Dermis microvascular lymphatic vessel endothelial cell (primary cell): ENCODE measurements at places on chromosomes 3 and 15. TPM values are rescaled to one million over a fixed set of nuclear protein-coding genes. Genes with fewer than 3 reads are reported as not detected.

- DNase-seq: no peak
Observed at GRCh38 chr3:187705164-187705563, 2.8 kb upstream of the RTP2 start.

- no peak for DNase-seq
Observed at GRCh38 chr3:45670991-45671390, 18.2 kb upstream of the SACM1L start.

TM6SF1 gene
- total RNA-seq: 25.3 and 34.4 TPM in 2 replicates

DNA sequence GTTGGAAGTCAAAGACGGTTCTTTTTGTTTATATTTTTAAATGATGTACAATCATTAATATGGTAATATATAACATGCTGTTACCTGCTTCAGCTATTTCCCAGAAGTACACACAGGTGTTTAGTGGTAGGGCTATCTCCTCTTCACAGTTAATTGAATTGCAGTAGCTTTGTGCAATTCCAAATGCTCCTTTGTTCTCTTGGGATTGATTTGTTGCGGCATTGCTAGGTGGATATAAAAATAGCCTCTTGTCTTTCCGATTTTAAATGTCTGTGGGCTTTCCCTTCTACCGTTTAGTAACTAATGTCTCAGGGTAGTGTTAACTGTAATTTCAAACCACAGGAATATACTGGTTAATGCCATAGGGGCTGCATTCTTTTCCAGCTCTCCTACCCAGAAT, 307.6 kb upstream of the SLITRK3 start:
- DNase-seq: no peak

DNA sequence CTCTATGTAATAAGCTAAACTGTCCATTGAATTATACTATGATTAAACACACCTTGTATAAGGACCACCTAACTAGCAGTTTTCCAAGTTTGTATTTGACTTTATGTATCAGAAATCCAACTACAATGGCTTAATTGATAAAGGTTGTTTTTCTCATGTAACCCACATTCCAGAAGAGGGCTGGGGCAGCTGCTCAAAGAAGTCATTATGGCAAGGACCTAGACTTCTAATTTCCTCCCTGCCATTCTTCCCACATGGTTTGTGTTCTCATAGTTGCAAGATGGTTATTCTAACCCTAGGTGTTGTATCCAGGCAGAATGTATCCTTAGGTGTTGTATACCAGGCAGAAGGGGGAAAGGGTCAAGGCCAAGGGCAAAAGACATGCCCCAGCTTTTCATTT, 35.7 kb downstream of the GPR176 start:
- no peak for DNase-seq

DNA sequence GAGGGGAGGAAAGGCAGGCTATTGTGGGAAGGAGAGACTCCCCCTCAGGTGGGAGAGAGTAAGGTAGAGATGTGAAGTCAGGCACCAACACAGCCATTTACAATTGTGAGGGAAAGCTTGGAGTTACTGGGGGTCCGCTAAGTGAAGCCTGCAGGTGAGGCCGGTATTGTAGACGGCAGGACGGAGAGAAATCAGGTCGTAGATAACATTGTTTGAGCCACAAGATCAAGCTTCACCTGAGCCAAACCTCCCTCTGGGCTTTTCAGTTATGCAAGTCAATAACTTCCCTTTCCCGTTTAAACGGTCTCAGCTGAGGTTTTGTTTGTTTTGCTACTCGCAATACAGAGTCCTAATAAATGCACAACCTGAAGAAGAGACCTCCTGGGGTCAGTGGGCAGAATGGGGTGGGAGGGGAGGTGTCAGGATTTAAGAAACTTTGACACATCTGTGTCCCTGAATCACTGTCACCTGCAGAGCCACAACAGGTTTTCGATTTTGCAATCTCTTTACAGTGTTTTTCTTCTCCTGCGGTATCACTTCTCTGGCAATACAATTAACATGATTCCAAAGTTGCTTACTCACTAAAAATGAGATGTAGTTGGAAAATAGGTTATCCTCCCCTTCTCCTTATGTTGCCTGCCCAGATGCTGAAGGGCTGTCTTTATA, 72.0 kb upstream of the GLCE start:
- DNase-seq: no peak

DNA sequence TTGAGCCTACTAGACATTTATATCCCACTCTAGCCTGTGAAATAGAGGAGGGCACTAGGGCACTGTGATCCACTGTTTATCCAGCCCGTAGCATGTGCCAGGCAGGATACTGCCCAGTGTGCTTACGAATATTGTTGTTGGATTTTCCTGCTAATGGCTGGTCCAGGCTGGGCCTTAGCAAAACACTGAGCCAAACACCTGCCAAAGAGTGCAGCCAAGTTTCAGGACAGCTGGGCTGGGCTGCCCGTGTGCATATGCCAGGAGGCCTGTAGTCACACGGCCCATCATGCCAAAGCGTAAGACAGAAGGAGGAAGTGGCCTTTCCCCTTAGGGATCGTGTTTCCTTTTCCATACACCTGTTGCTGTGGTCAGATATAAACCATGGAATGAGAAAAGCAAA, 54.5 kb upstream of the ABHD10 start:
- peak; percentile 99 for DNase-seq

- no peak for DNase-seq
Observed at GRCh38 chr15:25515633-25516032, 76.8 kb upstream of the UBE3A start.

DNA sequence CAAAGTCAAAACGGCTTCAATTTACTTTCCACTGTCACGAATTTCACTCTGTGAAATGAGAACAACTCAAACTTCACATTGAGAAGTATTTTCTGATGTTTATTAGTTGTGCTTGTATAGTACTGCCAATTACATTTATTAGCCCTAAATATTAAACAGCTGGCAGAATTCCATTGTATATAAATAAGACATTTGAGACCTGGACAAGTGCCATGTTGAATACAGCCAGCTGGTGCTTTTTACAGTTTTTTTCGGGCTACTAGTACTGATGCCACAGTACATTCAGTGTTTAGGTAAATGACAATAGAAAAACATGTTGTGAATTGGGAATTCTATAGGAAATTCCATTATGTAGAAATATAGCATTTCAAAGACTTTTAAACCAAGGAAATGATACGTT, 79.0 kb downstream of the EPHA3 start:
- DNase-seq: no peak

DNA sequence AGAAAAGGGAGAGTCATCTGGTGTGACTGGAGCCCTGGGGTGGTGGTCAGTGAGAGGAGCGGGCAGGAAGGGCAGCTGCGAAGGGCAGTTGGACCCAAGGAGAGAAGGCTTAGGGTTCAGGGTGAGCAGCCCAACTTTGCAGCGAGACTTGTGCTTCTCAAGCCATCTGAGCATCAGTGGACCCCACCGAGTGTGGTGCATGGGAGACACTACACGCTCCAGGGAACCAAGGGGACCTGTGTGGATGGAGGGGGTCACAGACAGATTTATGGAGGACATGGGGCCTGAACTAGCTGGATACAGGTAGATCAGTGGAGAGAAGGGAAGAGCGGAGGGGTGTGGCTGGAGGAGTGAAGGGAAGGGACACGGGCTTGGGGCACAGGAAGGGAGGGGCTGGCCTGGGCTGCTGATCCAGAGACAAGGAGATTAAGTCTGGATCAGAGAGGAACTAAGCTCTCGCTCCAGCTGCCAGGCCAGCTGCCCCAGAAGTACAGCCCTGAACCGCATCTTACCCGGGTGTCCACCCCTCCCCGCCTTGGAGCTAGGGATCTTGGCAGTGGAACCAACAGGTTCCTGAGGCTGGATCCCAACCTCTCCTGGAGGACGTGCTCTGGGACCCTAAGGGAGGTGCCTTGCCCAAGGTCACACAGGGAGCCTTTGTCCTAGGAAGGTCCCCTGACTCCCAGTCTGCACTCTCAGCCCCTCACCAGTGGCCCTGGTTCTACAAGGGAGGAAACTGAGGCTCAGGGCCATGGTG, 120.5 kb downstream of the CORO2B start:
- no peak for DNase-seq

NUDT16 gene
- 13.8 and 15.7 TPM in 2 replicates for total RNA-seq

PLCH1 gene
- total RNA-seq: under 0.01 TPM in 1 of 2 replicates, not detected in the other

FES gene
- 52.5 and 55.7 TPM in 2 replicates for total RNA-seq

- no peak for DNase-seq
Observed at GRCh38 chr3:71380096-71380495, 203.4 kb downstream of the FOXP1 start.

- DNase-seq: peak; percentile 47
Observed at GRCh38 chr3:179473565-179473964, 22.3 kb upstream of the GNB4 start.

DNA sequence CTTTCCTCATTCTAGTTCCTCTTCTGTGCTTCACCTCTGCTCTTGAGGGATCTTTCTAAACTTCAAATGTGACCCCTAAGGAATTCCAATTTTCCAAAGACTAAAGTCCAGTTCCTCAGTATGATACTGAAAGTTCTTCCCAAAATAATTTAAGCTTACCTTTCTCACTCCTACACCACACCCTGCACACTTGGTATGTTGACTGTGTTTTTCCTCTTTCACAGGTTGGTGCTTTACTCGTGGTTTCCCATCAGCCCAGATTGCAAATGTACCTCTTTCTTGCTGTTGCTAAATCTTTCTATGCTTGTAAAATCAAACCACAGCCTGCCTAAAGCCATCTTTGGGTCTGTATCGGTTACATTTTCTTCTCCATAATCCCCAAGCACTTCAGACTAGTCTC, 30.5 kb upstream of the CLDN16 start:
- no peak for DNase-seq

MINAR1 gene
- total RNA-seq: 0.51 and 1.0 TPM in 2 replicates

DNA sequence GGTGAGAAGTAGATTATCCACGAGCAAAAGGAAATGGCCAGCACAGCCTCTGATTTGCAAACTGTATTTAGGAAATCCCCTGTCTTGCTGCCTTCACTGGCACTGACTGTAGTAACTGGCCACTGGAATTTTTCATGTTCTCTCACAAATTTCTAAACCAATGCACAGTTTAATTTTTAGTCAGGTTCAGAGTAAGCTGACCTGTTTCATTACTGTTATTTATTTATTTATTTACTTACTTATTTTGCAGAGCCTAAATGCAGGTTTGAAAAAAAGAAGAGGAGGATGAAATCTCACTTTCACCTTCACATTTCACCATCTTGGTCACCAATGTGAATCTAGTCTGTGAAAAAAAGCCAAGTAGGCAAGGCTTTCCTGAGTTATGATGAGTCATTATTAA, 291.0 kb downstream of the PLOD2 start:
- DNase-seq: no peak
